ENCODE measurements at places on chromosomes 5 and 9.

DNA sequence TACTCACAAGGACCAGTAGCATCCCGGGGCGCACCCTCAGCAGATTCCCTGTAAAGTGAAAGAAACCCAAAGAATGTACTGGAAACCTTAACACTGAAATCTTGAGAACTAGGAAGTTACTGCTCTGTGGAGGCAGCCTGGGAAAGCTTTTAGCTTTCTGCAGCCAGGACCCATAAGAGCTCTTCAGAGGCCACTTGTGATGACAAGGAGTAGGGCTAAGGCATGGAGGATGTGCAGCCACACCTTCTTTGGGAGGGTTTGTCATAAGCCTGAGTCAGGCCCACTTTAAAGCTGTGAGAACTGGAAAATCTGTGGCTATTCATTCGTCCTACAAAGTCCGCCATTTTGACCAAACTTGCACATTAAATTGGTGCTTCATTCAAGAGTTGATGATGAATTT, 291.1 kb upstream of the TLE4 start:
- no peak for DNase-seq

- DNase-seq = no peak
Observed at GRCh38 chr5:40364441-40364840, 315.3 kb upstream of the PTGER4 start.

DNA sequence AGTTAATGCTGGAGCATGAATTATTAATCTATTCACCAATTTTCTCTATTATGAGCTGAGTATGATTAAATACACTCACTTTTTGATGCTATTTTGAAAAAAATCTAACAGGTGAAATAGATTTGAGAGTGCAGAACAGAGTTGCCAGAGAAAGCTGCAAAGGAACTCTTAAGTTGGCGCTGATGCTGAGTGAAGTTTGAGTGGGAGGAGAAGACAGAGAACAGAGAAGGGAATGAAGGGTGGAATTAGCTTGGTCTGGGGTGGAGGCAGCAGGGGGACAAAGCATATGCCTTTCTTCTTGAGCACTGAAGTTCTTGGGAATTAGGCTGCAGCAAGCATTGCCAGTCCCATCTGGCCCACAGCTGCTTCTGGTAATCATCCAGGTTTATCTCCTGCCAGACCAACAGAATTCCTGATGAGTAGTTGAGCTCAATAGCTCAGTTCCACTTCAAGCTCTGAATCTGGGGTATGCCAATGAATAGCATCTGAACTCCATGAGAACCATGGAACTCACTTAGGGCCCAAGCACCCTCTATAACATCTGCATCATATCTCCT, 290.1 kb downstream of the HINT1 start:
- no peak for DNase-seq

GRCh38 chr9:101629636-101630035, 34.9 kb upstream of the PPP3R2 start:
- no peak for DNase-seq
